Stimulated activated CD4-positive, alpha-beta T cell treated with anti-CD3 and anti-CD28 coated beads, Interleukin-12 subunit alpha, Interleukin-12 subunit beta, amount 100 ng/mL, for 48 hours (primary cell): ENCODE measurements at places on chromosomes 3 and 15.

DNA sequence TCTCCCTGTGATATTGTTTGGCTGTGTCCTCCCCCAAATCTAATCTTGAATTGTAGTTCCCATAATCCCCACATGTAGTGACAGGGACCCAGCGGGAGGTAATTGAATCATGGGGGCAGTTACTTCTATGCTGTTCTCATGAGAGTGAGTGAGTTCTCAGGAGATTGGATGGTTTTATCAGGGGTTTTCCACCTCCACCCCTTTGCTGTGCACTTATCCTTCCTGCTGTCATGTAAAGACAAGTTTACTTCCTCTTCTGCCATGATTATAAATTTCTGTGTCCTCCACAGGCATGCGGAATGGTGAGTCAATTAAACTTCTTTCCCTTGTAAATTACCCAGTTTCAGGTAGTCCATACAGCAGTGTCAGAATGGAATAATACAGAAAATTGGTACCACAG lies 24.7 kb downstream of the TUSC7 start:
- no peak for DNase-seq

DNA sequence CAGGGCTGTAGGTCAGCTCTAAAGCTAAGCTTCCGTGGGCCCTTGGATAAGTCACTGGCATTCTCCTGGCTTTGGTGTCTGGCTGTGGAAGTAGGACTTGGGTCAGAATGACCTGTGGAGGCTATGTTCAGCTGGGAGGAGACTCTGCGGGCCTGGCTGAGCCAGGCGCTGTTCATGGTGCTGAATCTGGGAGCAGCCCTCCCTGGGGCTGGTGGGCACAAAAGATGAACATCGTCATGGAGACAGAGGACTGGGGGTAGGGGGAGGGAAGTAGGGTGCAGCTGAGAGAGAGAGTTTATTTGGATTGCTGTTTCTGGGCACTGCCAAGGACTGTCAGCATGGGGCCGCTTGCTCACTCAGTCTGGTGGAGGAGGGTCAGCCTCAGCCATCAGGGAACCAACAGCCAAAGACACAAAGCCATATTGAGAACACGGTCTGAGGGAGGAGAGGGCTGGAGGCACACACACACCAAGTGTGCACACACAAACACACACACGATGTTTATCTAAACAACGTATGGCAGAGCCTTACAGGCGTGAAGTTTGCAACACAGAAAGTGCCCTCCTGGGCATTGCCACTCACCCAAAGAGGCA lies 120.7 kb upstream of the LINGO1 start:
- DNase-seq, result no peak

- no peak for DNase-seq
These were observed 218.5 kb downstream of the ITPR1 start for GRCh38 chr3:4711680-4711992.

DNA sequence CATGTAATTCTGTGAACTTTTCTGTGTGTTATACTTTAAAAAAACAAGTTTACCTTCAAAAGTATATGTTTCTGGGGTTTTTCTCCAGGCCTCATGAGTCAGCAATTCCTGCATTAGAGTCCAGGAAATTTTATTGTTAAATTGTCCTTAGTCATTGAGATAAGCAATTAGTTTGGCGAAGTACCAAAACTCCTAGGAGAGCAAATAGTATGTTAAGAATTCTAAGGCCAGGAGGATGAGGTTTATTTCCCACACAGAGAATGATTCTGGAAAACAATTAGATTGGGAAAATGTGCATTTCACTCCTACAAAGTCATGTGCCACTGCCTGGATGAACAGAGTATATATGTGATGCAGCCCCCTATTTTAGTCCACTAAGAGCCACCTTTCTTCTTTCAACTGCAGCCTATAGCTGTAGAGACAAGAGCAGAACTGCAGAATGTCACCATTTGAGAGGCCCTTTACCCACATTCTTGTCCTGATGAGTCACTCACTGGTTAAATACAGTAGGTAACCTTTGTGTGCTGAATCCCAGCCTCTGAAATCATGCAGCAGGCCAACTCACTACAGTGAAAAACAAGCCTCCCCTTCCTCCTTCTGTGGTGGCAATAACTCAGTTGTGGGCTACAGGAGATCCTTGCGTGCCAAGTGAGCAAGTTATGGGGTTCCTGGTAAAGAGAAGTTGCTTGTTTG lies 452.8 kb upstream of the THBS1 start:
- DNase-seq, result no peak

GRCh38 chr15:75867449-75867848 lies 24.2 kb downstream of the UBE2Q2 start:
- no peak for DNase-seq

DNA sequence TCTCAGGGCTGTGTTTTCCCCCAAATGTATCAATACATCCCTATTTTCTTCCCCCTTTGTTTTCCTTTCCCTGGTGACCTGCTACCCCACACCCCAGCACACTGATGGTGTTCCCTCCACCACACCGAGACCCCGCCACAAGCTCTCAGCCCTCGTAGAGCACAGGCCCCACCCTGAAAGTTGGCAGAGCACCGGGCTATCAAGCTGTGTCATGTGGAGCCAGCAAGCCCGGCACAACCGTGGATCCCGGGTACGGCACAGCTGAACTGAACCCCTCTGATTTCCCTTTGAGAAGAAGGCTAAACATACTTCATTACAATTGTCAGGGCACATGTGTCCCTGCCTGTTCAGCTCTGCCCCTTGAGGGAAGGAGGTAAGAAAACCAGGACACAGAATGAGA lies 69.9 kb downstream of the LRIG1 start:
- DNase-seq, result no peak

- DNase-seq, result no peak
These were observed 81.4 kb upstream of the BCHE start for GRCh38 chr3:165918657-165918979.

GRCh38 chr15:78618064-78618463 lies 2.7 kb downstream of the CHRNA3 start:
- DNase-seq, result no peak

GRCh38 chr3:136792556-136793330 lies 26.2 kb upstream of the SLC35G2 start:
- no peak for DNase-seq

DNA sequence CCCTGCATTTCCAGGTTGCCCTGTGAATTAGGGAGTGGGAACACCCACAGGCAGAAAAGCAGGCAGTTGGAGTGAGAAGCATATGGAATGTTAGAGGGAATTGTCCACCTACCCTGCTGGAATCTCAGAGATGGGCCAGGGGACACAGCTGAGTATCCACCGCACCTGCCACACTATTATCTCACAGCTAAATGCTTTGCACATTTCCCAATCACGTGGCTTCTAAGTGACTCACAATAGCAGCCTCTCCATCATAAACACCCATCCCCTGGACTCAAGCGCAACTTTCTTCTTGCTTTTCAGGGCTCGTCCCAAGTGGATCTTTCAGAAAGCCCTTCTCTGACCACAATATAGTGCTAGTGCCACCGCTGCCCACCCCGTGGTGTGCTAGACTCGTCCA lies 389.0 kb upstream of the LMCD1 start:
- no peak for DNase-seq

- no peak for DNase-seq
These were observed 12.5 kb downstream of the SH2D7 start for GRCh38 chr15:78104566-78105475.

DNA sequence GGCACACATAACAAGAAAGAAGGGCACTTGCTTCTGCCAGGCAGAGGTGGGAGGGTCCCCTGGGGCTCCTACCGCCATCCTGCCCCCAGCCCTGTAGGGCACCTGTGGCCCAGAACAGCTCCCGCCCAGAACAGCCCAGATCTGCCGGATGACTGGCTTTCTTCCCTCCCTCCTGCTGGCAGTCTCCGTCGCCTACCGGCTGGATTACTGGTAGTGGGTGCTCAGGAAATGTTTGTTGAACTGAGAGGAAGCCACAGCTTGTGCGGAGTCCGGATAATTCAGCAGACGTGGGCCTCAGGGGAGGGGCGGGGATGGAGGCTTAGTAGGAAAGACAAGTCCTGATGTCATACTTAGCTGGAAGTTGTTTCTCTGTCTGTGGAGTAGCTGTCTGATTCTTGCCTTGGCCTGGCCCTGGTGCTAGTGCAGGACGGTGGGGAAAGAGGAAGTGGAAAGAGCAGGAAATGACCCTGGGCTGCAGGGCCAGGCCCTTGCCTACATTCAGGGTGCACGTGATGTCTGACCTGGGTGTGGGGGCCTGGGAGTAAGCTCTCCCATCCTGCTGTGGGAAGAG lies 6.7 kb downstream of the CCDC9B start:
- DNase-seq, result no peak

- no peak for DNase-seq
These were observed 5.2 kb upstream of the WDR5B start for GRCh38 chr3:122421101-122421500.

- no peak for DNase-seq
These were observed 58.1 kb downstream of the TM4SF4 start for GRCh38 chr3:149532489-149533180.

- no peak for DNase-seq
These were observed 87.2 kb downstream of the SLCO3A1 start for GRCh38 chr15:91940496-91941381.

GRCh38 chr3:71447197-71447596 lies 136.3 kb downstream of the FOXP1 start:
- DNase-seq, result no peak

- no peak for DNase-seq
These were observed 286.0 kb downstream of the EDEM1 start for GRCh38 chr3:5473471-5473870.

DNA sequence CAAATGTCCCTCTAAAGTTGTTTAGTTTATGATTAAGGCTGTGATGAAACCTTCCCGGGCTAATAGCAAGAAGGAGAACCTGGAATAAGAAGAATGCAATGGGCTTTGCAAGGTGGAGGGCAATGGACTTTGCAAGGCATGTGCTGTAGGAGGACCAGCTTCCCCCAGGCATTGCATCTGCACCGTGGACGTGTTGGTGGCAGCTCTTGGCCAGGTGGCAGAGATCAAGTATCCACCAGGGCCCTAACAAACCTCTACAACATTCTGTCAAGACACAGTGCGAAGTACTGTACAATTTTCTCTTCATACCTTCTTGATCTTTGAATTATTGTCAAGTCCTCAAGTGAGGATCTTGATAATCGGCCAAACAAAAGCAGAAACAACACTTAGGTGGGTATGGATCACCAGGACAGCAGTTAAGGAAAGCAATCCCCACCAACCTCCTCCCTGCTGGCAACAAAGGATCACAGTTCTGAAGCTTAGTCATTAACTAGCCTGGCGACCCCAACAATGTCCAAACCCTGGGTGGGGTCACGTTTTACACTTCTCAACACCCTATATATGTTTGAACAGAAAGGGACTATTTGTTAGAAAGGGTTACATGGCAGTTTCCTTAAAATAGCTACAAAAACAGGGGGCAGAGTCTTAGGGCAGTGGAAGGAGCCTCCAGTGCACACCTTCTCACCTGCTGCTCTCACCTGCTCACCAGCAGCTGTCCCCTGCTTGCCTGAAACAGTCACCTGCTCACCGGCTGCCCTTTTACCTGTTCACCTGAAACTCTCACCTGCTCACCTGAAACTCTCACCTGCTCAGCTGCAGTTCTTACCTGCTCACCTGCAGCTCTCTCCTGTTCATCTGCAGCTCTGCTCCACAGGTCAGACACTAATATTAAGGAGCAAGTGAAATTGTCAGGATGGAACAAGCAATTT lies 137.9 kb upstream of the LIPC start:
- DNase-seq, result no peak

GRCh38 chr3:126111566-126112475 lies 27.9 kb upstream of the SLC41A3 start:
- DNase-seq, result no peak

- DNase-seq, result no peak
These were observed 13.6 kb upstream of the GATM start for GRCh38 chr15:45391746-45392583.

- DNase-seq, result no peak
These were observed 4.9 kb downstream of the FLNB start for GRCh38 chr3:58013099-58013498.

DNA sequence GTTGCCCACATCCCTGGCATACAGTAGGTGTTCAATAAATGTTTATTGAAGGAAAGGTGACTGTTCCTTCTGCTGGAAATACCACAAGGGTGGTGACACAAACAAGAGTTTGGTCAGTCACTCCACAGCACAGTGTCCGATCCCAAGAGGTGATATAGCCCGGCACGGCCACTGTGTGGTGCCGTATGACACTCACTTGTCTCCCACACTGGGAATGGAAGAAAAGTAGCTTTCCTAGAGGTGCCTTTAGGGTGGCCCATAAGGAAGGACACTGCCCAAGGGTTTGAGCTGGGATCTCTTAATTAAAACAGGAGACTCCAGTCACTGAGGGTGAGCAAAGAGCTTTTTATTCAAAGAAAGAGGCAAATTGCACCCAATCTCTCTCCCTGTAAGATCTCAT lies 40.5 kb downstream of the TGM4 start:
- DNase-seq, result no peak

DNA sequence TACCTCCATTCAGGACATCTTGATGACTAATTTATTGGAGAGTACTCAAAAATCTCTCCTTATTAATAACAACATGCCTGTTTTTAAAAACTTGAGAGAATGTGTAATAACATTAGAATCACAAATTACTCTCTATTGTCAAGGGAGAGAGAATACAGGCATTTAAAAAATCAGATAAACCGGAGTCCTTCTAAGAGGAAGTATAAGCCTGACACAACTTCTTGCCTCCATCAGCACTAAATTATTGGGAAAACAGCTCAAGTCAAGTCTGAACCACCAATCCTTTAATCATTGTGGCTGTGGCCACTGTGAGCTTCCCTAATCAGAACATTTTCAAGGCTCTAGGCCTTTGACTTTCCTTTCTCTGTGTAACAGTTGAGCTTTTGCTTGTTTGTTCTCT lies 38.0 kb downstream of the SSR3 start:
- no peak for DNase-seq

GRCh38 chr3:124896824-124897526 lies 9.8 kb upstream of the ITGB5 start:
- DNase-seq, result no peak

DNA sequence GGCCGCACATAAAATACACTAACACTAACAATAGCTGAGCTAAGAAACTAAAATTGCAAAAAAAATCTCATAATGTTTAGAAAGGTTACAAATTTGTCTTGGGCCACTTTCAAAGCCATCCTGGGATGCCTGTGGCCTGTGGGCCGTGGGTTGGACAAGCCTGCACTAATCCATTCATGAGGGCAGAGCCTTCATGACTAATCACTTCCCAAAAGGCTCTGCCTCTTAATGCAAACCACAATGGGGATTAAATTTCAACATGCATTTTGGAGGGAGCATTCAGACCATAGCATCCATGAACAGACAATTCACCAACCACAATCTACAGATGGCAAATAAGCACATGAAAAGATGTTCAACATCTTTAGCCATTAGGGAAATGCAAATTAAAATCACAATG lies 128.2 kb downstream of the SUCLG2 start:
- DNase-seq, result no peak

- no peak for DNase-seq
These were observed 22.5 kb downstream of the NRROS start for GRCh38 chr3:196662033-196662432.

- no peak for DNase-seq
These were observed 547 bp downstream of the WNT7A start for GRCh38 chr3:13879102-13879945.

DNA sequence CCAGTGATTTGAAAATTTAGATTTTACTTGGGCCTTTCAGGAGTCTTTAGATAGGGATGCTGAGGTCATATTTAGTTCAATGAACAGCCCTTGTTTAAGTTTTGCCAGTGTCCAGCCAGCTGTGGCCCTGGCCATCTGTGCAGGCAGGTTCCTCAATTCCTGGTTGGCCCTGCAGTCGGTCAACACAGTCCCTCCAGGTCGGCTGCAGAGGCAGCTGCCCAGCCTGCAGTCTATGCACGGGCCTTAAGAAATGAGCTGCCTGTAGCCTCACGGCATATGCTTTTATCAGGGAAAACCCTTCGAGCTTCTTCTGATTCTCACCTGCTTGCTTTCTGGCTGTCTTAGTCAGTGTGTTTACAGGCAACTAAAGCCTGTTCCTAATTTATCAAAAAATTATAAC lies 199.2 kb upstream of the TPM1 start:
- DNase-seq, result no peak
